ENCODE measurements at places on chromosomes 3 and 15.

GRCh38 chr3:172103724-172104123 lies 64.3 kb downstream of the FNDC3B start:
- DNase-seq = no peak

DNA sequence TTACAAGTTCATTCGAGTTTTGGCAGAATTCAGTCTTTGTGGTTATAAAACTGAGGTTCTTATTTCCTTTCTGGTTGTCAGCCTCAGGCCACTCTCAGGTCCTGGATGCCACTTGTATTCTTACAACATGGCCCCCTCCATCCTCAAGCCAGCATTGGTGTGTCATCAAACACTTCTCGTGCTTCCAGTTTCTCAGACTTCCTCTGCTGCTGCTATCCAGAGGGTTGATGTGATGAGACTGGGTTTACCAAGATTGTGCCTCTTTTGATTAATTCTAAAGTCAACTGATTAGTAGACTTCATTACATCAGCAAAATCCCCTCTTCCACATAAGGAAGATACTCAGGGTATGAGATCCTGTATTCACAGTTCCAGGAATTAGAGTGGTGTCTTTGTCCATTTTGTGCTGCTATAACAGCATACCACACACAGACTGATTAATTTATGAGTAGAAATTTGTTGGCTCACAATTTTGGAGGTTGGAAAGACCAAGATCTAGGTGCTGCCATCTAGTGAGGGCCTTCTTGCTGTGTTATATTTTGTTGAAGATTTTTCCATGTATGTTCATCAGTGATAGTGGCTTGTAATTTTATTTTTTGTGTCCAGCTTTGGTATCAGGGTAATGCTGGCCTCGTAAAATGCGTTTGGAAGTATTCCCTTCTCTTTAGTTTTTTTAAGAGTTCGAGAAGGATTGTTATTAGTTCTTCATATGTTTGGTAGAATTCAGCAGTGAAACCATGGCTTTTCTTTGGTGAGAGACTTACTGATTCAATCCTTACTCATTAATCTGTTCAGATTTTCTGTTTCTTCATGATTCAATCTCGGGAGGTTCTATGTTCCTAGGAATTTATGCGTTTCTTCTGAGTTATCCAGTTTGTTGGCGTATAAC lies 11.1 kb downstream of the LRCH3 start:
- DNase-seq = no peak

DNA sequence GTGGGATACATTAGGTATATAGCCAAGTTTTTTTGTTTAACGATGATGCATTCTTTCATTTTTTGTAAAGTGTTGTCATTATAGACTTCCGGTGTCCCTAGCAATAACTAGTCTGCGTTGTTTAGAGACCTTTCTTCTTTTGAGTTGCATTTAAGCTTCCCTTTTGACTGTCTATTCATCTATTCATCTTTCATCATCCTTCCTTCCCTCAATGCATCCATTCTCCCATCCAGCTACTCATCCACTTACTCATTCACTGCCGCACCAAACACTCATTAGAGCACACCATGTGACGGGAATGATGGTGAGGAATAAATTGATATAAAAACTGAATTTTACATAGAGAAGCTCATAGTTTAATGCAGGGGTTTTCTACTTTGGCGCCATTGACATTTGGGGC lies 32.9 kb downstream of the OR4F15 start:
- DNase-seq = no peak

DNA sequence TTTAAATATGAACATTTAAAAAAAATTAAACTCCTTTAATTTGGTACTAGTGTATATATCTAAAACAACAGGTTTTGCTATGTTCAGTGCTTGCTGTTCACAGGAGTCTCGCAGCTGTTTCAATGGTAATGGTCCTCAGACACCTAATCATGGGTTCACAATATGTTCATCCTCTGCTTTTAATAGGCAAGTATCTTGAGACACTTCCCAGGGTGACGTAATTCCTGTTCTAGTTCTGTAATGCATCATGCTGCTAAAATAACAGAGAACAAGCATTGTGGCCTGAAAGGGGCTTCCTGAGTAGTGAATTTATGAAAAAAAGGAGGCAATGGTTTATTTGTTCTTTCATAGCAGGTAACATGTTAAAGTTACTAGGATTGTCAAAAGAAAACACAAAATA lies 625.2 kb upstream of the GBE1 start:
- DNase-seq = no peak

DNA sequence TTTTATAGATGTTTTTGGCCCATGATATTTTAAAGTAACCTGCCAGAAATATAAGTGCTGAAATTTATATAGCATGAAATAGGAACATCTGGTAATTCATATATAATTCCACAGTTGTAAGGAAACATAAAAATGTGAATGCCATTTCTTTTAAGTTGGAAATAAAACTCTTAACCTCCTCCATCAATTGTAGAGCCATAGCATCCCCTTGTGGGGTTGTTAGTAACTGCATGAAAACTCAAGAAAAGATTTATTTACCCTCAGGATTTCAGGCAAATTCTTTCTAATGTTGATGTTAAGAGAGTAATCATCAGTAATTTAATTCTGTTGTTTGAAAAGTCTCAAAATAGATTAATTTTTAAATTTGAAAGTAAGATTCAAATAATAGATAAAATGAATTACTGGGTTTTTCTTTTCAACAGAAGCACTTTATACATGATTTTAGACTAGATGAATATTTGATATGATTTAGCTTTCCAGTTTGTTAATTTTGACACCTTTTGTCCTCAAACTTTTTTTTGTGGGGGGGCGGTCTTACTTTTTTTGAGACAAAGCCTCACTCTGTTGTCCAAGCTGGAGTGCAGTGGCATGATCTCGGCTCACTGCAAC lies 74.7 kb downstream of the RASA2 start:
- no peak for DNase-seq

DNA sequence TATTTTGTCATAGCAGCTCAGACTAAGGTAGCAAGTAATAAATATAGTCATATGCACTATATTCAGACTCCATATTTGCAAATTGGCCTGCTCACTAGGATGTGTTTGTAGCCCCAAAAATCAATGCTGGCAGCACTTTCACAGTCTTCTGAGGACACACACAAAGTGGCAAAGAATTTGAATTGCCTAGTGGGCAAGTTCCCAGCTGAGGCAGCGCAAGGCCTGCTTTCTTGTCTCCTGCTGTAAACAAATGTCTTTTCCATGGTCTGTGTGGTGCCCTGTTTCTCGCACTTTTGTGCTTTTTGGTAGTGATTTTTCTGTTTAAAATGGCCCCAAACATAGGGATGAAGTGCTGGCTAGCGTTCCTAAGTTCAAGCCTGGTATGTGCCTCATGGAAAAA lies 416.0 kb downstream of the OCA2 start:
- no peak for DNase-seq

DNA sequence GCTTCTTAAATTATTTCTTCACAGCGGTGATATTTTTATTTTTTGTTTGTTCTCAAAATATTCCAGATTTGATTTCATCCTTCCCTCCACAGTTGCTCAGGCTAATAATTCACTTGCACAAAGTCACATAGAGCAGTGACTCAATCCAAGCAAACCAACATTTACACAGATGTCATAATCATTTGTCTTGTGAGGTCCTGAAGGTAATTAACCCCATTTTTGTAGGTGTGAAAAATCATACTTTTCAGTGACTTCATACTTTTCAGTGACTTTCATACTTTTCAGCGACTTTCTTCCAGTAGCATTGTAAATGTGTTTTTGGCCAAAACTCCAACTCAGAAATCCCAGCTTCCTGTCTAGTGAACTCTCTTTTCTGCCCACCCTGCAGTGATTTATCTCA lies 32.1 kb downstream of the CD200 start:
- DNase-seq = no peak

- DNase-seq = no peak
Measured at GRCh38 chr3:76997733-76998132, 42.2 kb upstream of the ROBO2 start.

- DNase-seq = no peak
Measured at GRCh38 chr3:187041362-187042307, 97.7 kb downstream of the RPL39L start.

DNA sequence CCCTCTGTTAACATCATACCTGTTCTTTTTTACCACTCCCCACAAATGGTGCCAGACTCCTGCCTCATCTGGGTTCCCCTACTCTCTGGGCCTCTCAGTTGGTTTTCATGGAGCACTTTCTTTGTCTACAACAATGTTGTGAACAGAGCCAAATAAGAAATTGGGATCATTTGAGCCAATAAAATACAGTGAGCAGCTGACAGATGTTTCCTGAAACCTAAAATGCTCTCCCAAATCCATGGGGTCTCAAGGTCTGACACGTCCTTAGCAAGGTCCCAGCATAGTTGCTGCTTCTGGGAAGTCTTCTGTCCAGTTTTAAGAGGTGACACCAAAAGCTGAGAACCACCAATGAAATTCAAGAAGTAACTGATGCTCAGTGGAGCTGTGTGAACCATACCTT lies 1.7 kb downstream of the NMNAT3 start:
- no peak for DNase-seq

DNA sequence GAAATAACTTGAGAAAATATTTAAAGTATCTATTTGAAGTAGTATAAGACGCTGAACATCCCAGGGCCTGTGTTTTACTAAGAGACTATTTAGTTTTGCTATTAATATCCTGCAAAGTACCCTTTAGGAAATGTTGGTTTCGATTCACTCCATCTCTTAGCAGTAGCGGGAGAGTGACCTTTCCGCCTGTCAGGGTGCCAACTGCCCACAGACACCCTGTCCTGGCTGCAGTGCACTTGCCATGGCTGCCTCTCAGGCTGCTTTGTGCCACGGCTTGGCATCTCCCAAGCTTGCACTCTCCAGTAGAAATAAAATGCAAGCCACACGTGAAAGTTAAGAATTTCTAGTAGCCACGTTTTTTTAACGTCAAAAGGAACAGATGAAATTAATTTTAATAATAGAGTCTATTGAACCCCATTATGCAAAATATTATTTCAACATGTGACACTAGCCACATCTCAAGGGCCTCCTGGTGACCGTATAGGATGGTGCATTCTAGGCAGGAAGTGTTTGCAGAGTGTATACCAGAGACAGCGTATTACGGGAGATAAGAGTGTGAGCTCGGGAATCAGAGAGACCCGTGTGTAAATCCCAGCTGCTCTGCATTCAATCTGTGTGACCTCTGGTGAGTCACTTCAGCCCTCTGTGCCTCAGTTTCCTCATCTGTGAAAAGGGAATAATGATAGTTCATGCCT lies 19.8 kb downstream of the ADAMTS9 start:
- no peak for DNase-seq

GRCh38 chr3:14145670-14146380 lies 21.0 kb downstream of the TMEM43 start:
- no peak for DNase-seq

- no peak for DNase-seq
Measured at GRCh38 chr15:83356501-83357399, 72.3 kb upstream of the BNC1 start.

DNA sequence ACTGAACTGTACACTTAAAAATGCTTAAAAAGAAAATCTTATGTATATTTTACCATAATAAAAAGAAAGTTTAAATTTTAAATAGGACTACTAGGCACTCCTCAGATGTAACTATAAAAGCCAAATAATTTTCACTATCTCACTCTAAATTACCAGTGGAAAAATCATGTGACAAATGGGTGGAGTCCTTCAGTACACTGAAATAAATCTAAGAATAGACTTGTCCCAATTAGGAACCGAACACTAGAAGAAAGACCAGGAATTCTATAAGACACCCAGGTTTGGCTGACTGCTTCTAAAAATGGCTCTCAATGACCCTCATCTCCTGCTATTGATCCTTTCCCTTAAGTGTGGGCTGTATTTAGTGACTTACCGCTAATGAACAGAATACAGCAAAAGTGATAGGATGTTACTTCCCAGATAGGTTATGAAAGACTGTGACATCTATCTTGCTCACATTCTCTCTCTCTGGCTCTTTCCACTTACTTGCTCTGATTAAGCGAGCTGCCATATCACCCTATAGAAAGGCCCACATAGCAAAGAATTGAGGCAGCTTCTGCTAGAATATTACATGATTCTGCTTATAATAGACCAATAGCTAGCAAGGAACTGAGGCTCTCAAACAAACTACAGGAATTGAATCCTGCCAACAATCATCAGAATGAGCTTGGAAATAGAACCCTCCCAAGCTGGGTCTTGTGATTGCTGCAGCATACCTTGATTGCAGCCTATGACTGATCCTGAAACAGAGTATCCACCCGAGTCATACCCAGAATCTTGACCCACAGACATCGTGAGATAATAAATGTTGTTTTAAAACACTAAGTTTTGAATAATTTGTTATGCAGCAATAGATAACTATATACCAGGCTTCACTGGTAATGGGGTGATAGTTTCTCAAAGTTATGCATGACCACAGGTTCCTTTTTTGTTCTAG lies 16.9 kb downstream of the TTBK2 start:
- DNase-seq = no peak

DNA sequence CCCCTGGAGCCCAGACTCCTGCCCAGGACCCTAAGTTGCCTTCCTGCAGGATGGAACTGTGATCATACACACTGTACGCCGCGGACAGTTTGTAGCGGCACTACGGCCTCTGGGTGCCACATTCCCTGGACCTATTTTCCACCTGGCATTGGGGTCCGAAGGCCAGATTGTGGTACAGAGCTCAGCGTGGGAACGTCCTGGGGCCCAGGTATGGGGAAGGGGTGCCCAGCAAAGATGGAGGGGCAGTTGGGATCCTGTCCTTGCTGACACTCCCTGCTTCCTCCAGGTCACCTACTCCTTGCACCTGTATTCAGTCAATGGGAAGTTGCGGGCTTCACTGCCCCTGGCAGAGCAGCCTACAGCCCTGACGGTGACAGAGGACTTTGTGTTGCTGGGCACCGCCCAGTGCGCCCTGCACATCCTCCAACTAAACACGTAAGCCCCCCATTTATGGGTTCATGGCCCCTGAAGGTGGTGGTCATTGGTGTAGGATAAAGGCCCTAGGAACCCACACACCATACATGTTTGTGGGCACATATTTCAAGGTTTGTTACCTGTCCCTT lies 28.8 kb downstream of the NBEAL2 start:
- DNase-seq = no peak

DNA sequence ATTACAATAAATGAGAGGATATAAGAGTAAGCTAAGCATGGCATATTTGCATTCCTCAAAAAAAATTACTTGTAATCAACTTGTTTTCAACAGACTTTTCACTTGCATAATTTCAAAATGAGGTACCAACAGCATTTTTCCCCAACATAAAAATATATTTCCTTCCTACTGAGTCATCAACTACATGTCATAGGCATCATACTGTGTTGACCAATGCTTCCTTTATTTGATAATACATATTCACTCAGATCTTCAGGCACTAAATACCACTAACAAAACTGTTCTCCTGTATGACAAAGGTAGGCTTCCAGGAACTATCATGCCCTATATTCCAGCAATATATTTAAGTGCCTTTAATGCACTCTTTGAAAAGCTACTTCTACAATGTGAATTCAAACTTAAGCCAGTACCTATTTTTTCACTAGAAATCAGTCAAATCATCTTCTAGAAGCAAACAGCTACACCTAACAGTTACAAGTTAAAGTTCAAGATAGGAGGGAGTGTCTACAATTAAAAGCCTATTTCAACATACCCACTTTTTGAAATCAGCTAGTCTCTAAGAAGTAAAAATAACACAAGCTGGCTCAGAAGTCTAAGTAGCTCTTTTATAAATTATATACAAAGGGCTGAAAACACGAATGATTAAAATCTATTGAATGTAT lies 11.3 kb downstream of the ADAM10 start:
- no peak for DNase-seq

GRCh38 chr3:46903341-46904302 lies 26.1 kb downstream of the PTH1R start:
- no peak for DNase-seq
